Iris pigment epithelial cell (primary cell): ENCODE measurements at places on chromosomes 6 and 20.

- DNase-seq, result no peak
These were observed 325.6 kb upstream of the RUNX2 start for GRCh38 chr6:45002390-45003105.

GRCh38 chr6:7727086-7727945 lies 1.4 kb downstream of the BMP6 start:
- DNase-seq, result peak; percentile 23

- DNase-seq, result peak; percentile 54
These were observed 10.6 kb upstream of the CCN5 start for GRCh38 chr20:44704551-44704971.

GRCh38 chr6:40355066-40355465 lies 232.1 kb downstream of the LRFN2 start:
- no peak for DNase-seq

DNA sequence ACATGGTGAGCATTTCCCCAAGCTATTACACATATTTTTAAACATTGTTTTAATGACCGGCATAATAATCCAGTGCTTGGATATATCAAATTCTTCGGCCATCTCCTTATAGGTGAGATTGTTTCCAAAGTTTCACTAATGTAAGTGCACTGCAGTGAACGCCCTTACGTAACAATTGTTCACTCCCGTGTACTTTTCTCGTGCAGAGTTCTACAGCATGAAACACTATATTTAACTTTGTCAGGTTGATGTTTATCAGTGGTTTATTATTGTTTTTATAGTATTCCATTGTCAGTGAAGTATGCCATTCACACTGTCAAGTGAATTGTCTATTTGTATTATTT lies 3.4 kb upstream of the GZF1 start:
- no peak for DNase-seq

GRCh38 chr20:2751878-2752566 lies 48.4 kb downstream of the CPXM1 start:
- DNase-seq, result peak; percentile 13

DNA sequence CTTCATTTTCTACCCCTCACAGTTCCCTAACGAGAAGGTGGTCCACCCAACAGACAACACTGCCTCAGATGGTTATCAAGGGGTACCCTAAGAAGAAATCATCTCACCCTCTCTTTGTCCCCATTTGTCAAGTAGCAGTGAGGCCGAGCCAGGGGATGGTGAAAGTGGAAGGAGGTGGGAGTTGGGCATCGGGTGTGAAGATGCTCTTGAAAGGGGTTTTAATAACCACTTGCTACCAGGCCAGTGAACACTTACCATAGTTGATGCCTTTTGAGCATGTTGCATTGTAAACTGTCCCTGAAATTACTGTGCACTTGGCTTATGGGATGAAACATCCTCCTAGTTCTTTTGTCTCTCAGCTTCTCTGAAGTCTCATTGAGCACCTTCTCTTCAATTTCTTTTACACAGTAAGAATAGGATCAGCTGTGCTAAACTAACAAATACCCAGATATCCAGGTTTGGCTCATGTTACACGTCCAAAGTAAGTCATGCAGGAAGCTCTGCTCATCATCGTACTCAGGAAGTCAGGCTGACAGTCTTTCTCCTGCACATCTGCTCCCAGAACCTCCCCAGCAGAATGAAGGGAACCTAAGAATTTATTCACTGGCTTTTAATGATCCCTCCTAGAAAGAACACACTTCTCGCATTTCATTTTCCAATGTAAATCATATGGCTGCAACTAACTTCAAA lies 13.3 kb downstream of the HLA-DPB1 start:
- DNase-seq, result peak; percentile 43

DNA sequence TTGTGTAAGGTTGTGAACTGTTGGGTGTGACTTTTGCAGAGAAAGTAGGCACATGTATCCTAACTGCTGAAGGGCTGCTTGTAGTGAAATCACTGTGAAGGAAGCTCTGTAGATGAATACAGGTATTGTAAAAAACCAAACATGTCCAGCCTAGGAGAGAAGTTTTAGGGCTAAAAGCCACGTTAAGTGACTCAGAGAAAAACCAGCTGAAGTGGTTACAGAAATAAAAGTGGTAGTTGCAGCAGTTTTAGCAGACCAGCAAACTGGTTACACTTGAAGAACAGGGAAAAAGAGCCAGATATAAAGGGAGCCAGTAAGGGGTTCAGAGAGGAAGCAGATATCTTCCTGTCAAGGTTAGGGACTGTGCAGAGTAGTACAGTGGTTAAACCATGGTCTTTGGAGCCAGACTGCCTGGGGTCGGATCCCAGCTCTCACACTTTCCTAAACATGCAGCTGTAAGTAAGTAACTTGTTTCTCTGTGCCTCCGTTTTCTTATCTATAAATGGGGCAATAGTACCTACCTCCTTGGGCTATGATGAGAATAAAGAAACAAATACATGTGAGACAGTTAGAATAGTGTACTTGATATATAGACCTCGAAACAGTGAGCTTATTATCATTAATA lies 33.8 kb upstream of the RNF8 start:
- peak; percentile 15 for DNase-seq

DNA sequence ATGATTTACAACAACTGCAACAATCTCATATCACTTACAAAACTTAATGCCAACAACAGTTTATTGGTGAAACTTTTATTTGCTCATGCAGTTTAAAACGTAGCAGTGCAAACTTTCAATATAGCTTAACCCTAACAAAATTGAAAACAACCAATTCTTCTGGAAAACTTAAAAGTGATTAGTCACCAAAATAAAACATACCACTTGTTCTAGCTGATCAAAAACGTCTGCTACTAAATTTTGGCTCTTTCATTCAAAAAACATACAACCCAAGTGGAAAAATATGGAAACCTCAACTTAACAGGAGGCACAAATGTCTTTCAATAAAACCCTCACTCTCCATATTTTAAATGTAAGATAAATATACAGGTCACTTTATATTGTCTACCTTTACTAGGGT lies 39.6 kb downstream of the COL12A1 start:
- DNase-seq, result no peak

DNA sequence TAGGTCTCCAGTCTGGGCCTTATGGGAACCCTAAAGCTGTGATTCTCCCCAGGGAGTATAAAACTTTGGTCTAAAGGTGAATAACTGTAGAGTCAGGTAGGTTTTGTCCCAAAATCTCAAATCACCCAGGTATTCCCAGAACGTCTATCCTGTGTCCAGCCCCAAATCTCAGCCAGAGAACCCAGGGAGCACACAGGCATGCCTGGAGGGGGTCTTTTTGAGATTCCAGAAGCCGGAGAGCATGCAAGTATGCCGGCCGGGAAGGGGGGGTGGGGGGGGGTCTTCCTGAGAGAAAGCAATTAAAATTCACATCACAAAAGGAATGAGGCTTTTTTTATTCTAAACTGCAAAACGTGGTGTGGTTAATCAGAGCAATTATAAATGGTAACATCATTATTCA lies 210.0 kb downstream of the PTPRT start:
- DNase-seq, result no peak

DNA sequence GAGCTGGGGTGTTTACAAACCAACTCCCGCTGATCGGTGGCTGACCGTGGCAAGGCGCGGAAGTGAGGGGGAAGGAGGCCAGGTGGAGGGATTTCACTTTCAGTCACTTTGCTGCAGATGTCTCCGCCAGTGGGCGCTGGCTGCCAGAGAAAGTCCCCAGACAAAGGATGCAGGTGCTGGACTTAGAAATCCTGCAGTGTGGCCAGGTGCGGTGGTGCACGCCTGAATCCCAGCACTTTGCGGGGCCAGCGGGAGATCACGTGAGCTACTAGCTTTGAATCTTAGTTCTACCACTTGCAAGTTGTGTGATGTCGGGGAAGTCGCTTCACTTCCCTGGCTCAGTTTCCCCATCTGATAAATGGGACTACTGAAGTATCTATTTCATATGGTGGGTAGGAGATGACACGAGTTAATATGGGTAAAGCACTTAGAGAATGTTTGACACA lies 180.4 kb downstream of the ZNF217 start:
- no peak for DNase-seq

- DNase-seq, result no peak
These were observed 88.6 kb upstream of the NEDD9 start for GRCh38 chr6:11320914-11321597.

DNA sequence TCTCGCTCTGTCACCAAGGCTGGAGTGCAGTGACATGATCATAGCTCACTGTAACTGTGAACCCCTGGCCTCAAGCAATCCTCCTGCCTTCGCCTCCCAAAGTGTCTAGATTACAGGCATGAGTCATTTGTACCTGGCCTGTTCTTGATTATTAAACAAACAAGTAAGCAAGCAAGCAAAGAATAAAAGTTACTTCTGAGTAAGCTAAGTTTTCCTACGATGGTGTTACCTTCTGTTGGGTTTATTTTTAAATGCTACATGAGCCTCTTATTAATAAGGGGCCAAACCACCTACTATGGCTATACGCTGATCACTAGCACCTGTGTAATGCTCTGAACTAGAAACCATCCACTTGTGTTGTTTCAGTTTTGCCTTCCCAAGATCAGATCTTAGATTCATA lies 50.8 kb downstream of the IL22RA2 start:
- no peak for DNase-seq

GRCh38 chr6:38738261-38738660 lies 23.1 kb downstream of the DNAH8 start:
- DNase-seq, result no peak

GRCh38 chr6:27678469-27678868 lies 205.6 kb upstream of the ZNF184 start:
- DNase-seq, result no peak
